ENCODE measurements at places on chromosomes 7 and 10.

GRCh38 chr7:26311798-26312197, 20.1 kb downstream of the SNX10 start:
- DNase-seq = no peak

- no peak for DNase-seq
Observed at GRCh38 chr7:29401769-29402168, 161.9 kb upstream of the PRR15 start.

DNA sequence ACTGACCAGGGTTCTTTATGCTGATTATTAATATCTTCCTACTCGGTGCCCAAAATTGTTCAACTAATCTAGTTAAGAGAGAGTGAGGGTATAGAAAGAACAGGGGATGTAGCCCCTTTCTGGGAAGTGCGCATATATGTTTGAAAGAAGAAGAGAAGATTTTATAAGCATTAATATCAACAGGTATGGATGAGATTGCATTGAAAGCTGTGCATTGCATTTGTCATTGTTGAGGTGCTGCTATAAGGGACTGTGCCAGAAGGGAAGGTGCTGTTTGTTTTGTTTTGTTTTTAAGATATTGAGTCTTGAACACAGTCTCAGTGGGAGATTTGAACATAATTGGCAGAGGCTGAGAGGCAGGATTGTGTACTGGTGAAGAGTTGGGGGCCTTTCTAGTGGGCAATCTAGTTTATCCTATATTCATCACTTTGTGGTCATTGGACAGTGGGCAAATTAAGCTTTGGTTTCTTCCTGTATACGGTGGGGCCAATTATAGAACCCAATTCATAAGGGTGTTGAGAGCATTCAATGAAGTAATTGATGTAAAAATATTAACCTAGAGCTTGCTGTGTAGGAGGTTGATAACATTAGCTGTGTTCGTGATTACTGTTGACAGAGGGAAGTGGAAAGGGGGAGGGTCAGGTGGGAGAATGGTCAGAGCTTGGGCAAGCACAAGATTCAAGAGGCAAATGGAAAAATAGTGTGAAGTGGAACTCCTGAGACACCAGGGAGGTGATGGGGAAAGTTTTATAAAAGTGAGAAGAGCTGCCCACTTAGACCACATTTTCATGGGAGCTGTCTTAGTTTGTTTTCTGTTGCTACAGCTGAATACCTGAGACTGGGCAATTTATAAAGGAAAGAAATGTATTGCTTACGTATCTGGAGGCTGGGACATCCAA, 19.9 kb upstream of the PCGF5 start:
- DNase-seq = peak; percentile 70

GRCh38 chr10:77301305-77301730, 336.3 kb downstream of the KCNMA1 start:
- DNase-seq = no peak

DNA sequence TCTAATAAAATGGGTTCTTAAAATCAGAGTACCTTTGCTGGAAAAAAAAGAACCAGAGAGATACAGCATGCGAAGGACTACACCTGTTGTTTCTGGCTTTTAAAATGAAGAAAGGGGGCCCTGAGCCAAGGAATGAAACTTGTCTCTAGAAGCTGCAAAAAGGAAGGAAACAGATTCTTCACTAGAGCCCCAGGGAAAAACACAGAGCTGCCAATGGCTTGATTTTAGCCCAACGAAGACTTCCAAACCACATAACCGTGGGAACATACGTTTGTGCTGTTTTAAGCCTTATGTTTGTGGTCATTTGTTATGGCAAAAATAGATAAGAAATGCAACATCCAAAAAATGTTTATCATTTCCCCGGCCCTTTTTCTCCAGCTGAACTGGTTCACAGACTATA, 780.0 kb downstream of the SORCS1 start:
- no peak for DNase-seq

GRCh38 chr7:44396496-44396895, 71.1 kb upstream of the CAMK2B start:
- no peak for DNase-seq

- DNase-seq = no peak
Observed at GRCh38 chr10:84258034-84258695, 13.3 kb downstream of the RGR start.

DNA sequence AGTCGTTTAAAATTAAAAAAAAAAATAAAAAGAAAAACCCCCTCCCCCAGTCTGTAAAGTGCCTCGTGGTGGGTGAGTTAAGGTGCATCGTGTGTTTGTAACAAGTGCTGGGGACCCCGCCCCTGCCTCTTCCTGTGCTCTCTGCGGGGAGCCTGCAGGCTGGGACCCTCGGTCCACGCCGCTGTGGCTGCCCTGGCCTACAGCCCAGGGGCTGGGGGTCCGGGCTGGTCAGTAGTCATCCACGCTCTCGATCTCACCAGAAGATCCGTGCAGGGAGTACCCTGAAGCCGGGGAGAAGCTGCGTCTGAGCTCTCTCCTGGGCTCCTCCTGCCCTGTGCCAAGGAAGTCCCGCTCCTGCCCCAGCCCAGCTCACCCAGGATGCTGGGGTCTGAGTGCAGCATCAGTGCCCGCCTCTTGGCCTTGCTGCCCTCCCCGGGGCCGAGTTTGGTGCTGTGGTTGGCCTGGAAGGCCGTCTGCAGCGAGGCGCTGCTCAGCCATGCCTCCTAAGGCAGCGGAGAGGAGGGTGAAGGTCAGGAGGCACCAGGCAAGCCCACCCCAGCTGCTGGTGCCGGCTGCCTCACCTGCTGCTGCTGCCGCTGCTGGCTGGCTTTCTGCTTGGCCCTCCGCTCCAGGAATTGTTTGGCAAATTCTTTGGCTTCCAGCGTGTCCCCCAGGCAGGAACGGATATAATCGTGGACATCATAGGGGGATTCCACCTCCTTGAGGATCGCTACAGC, 8.1 kb downstream of the GNB2 start:
- DNase-seq = no peak

GRCh38 chr7:3232228-3232627, 68.8 kb upstream of the SDK1 start:
- no peak for DNase-seq

DNA sequence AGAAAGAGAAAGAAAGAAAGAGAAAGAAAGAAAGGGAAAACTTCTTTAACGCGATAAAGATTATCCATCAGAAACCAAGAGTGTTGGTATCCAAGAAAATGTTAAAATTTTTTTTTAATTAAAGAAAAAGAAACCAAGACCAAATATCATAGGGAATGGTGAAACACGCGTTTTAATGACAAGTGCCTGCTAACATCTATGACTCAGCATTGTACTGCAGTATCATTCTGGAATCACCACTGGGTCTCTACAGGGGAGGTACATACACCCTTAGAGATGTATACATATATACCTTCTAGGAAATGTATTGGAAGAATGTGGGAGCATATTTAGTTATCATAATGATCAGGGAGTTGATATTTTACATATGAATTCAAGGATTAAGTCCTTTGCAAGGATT, 32.1 kb upstream of the PIK3AP1 start:
- no peak for DNase-seq
